Activated CD8-positive, alpha-beta T cell treated with anti-CD3 and anti-CD28 coated beads for 36 hours (primary cell): ENCODE measurements at places on chromosomes 4 and X. TPM values are rescaled to one million over a fixed set of nuclear protein-coding genes. Genes with fewer than 3 reads are reported as not detected.

The EFNB1 gene
- total RNA-seq, result 4.2 TPM

The SFRP2 gene
- total RNA-seq, result not detected

The S100P gene
- total RNA-seq, result 3.4 TPM

The NUP62CL gene
- total RNA-seq, result 3.7 TPM

The FAM47E gene
- total RNA-seq, result not detected

The FATE1 gene
- total RNA-seq, result not detected

- DNase-seq, result no peak
Observed at GRCh38 chr4:147548256-147548655, 67.4 kb downstream of the EDNRA start.

DNA sequence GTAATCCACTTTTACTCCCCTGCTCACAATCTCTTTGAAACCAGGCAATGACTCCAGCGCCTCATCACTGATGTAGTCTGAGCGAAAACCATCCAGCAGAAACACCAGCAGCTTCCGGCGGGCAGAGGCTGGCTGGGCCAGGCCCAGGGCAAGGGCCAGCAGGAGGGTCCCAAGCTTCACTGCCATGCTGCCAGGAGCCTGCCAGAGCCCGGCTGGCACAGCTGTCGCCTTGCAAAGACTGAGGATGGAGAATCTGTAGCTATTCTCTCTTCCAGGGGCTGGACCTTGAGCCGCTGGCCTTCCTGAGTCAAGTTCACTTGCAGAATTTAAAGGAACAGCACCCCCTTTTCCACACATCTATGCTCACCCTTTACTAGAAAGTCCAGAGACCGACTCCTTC is at the start of gene ENPP6:
ENPP6 (minus strand) TSS at position 240 of the 400 bp plus-strand sequence; CDS start at position 186, 54 bp downstream.
- no peak for DNase-seq

- DNase-seq, result no peak
Observed at GRCh38 chr4:141375855-141376254, 155.2 kb downstream of the ZNF330 start.
